ENCODE measurements at places on chromosomes 11 and 22.

- no peak for DNase-seq
These were observed 31.1 kb upstream of the PRSS23 start for GRCh38 chr11:86769219-86769618.

DNA sequence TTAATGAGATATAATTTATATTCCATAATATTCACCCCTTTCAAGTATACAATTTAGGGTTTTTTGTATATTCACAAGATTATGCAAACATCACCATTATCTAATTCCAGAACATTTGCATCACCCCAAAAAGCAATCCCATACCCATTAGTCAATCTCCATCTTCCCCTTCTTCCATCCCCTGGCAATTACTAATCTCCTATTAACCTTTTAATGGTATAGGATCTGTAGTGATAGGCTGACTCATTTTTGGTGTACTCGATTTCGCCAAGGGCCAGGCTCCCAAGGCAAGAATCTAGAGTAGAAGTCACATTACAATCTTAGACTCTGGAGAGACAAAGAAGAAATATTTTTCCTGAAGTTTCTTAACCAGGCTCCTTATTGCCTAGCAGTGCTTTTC lies 113.4 kb downstream of the GAB2 start:
- DNase-seq = no peak

DNA sequence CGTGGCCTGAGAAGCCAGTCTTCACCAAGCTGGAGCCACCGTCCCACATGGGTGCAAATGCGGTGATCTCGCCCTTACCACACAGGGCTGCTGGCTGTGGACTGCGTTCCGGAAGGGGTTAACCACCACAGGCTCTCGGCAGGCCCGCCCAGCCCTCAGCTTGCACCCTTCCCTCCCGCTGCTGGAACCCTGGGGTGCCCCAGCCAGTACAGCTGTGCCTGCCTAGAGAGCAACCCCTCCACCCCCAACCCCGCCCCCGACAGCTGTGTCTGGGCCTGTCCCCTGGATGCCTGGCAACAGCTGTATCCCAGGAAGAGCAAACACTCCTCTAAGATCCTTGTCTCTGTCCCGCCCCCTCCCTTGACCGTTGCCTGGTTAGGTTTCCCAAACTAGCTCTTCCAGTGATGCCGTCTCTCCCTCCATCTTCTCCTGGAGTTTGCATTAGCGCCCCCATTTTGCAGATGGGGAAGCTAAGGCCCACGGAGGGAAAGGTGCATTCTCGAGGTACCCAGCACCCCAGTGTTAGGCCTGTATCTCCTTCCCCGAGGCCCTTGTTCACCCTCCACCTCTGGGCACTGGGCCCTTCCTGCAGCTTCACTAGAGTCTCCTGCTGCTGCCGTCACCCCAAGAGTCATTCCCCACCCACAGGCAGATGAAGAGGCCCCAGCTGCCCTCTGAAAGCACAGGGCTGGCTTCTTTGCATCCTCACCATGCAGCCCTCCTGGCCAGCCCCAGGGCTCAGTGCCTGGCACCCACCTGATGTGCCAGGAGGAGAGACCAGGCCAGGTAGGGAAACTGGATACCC lies 12.6 kb upstream of the COX8A start:
- no peak for DNase-seq

DNA sequence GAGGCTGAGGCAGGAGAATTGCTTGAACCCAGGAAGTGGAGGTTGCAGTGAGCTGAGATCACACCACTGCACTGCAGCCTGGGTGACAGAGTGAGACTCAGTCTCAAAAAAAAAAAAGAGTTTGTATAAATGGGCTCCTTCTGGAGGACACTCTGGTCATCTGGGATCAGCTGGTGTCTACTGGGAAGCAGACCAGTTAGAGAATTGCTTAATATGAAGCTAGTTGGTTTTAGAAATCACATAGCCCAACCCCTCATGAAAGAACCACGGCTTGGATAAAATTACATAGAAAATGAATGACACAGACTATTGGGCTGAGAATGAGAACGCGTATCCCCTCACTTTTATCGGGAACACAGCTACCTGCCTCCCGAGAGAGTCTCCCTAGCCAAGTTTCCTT lies 3.2 kb upstream of the MS4A14 start:
- DNase-seq = no peak

DNA sequence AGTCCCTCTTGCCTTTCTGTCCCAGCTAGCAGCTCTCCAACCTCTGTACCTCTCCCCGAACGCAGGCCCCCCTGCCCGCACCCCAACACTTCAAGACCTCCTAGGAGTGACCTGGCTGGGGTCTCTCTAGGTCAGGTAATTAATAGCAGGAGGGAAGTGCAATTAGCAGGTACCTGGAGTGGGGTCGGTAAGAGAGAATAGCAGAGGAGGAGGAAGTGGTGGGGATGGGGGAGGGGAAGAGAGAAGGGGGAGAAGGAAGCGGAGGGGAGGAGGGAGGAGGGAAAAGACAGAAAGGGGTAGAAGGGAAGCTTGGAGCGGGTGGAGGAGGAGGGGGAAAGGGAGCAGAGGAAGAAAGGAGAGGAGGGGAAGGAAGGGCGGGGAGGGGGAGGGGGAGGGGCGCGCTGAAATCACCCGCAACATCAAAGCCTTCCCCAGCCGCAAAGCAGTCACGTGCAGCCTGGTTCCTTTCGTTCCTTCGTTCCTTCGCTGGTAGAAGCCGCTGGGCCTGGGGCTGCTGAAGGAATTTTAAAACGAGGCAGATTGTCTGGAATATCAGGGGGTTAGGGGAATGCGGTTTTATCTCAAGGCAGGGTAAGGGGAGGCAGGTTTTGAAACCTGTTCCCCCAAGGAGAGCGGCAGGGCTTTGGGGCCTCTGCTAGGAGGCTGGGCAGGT lies 29.3 kb upstream of the TCF20 start:
- DNase-seq = no peak

- no peak for DNase-seq
These were observed 309.8 kb upstream of the CNTN5 start for GRCh38 chr11:98710986-98711385.

DNA sequence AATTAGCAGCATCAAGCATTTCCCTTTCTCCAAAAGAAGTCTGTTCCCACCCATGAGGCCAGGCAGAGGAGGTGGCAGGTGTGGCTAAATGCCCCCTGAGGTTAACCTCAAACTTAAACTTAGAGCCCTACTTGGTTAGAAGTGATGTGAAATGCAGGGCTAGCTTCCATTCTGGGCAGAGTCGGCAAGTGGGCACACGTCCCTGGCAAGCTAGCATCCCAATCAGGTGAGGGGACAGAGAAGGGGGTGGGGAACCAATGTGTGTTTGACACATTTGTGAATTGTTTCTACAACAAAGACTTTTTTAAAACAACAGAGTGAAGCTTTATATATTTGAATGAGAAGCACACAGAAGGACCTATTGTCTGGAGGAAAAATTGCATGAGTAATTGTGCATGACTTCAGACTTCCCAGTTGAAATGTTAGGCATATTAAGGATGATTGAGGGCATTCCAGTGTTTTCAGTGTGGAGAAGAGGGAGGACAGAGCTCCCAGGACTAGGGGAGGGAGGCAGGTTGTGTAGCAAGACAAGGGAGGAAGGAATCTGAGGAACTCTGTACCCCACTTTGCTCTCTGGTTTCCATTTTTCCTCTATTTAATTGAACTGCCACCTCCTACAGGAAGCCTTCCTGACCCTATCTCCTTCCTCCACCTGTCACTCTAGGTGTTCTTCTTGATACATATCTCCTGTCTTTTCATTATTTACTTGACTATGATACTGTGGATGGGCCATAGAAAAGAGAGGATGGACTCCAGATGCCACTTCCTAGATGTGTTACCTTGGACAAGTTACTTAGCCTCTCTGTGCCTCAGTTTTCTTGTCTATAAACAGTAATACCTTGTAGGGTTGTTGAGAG lies 83.3 kb upstream of the PICALM start:
- no peak for DNase-seq

- no peak for DNase-seq
These were observed 15.4 kb downstream of the C11orf24 start for GRCh38 chr11:68256331-68256741.

DNA sequence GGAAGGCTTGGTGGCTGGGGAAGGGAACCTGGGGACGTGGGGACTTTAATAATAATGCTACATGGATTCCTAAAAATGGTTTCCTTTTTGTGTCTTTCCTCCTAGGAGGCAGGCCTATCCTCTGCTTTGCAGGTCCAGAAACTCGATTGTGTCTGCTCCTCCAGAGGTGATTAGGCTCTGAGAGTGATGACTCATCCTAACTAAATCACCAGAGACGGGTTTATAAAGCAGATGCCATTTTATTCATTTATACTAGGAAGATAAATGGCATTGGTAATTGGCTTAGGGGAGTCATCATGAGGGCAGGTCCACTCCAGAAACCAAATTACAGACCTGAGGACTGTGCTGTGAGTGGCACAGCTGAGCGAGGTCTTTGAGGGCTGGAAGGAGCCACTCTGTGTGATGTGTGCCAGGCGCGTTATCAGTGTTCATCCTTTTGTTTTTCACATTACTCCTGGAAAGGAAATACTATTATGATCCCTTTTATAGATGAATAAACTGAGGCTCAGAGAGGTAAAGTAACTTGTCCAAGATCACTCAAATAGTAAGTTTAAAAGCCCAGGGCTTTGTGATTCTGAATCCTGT lies 7.1 kb downstream of the NLRX1 start:
- DNase-seq = no peak

GRCh38 chr22:38572065-38572464 lies 2.1 kb upstream of the DMC1 start:
- DNase-seq = no peak

GRCh38 chr11:94741022-94741679 lies 27.0 kb upstream of the AMOTL1 start:
- no peak for DNase-seq

GRCh38 chr11:84518631-84519183 lies 1108.4 kb downstream of the DLG2 start:
- no peak for DNase-seq

DNA sequence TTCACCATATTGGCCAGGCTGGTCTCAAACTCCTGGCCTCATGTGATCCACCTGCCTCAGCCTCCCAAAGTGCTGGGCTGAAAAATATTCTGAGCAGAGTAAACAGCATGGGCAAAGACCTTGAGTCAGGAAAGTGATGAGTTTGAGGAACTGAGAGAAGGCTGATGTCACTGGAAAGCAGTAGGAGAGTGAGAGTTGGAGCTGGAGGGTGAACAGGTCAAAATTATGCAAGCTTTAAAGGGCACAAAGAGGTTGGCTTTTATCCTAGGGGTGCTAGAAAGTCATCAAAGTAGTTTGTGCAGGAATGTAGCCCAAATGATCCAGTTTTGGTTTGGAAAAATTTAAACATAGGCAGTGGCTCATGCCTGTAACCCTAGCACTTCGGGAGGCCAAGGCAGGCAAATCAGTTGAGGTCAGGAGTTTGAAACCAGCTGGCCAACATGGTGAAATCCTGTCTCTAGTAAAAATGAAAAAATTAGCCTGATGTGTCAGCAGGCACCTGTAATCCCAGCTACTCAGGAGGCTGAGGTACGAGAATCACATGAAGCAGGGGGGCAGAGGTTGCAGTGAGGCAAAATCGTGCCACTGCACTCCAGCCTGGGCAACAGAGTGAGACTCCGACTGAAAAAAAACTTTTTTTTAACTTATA lies 44.7 kb upstream of the CXCR5 start:
- no peak for DNase-seq

DNA sequence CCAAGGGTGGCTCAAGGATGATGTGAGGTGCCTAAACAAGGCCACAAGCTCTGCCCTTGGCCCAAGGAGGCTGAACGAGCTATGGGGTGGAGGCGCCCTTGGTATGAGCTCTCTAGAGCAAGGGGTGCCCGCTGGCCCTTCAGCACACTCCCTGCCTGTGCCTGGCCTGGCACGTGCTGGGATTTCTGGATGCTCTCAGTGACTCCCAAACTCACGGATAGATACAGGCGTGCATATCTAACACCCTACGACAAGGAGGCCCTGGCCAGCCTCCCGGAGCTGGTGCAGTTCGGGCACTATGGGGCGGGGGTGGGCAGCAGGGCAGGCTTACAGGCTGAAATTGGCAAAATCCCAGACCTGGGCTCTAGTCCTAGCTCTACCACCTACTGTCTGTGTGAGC lies 30.6 kb downstream of the SCUBE1 start:
- no peak for DNase-seq

GRCh38 chr11:63951779-63952536 lies 13.2 kb downstream of the NAA40 start:
- no peak for DNase-seq

- no peak for DNase-seq
These were observed 3.8 kb upstream of the OR10A5 start for GRCh38 chr11:6841694-6842093.

GRCh38 chr11:71246559-71246958 lies 5.8 kb downstream of the SHANK2 start:
- peak; percentile 63 for DNase-seq

Data from coronary artery (tissue), 2 donors.